ENCODE measurements at places on chromosomes 2 and 18.

DNA sequence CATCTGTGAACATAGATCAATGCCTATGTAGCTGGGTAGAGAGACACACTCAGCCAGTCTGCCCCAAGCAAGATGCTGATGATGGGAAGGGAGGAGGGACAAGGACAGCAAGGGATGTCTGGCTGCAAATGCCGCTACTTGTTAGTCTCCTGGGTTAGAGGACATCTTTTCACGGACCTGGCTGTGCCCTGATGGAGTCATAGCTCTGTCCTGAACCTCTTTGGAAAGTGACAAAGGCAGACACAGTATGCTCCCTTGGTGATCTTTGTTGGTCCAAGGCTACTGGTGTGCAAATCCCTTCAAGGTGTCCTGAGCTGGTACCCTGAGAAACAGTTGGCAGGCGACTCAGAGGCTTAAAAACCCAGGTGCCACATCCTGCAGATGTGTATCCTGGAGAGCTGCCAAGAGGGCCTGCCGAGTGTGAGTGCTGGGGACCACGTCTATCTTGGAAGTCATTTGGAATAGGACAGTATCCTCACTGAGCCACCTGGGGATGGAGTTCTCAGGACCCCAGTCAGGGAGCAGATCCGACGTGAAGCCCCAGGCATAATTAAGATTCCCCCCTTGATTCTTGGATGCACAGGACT lies 10.8 kb downstream of the FOSL2 start:
- no peak for DNase-seq

DNA sequence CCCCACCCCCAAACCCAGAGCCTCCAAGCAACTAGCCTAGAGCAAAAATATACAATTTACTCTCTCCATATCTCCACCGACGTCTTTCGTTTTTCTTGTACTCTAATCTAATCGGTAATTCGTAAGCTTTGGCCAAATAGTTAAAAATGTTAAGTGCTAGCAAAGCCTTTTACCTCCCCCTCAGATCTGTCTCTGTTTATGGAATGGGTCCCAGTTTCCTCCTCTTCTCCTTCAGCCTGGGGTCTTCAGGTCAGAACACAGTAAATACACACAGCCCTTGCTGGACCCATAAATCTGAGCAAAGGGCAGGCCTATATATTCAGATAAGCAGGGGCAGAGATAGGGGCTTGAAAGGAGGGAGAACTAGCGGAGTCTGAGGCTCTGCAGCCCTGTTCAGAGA lies 267.4 kb downstream of the MEIS1 start:
- no peak for DNase-seq

DNA sequence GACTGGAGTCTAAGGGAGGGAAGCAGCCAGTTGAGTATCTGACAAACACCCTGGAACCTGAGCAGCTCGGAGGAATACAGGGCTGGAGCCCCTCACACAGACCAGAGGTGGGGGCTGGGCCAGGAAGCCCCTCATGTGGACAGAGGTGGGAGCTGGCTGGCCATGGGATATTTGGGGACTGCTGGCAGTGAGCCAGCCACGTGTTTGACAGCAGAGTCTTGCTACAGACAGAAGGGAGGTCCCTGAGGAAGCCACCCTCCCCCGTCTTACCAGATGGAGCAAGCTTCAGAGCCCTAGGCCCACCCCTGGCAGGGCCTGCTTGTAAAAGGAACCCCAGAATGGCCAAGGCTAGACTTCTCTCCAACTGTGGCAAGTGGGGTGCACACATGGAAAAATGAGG lies 3.6 kb upstream of the MTERF4 start:
- no peak for DNase-seq

DNA sequence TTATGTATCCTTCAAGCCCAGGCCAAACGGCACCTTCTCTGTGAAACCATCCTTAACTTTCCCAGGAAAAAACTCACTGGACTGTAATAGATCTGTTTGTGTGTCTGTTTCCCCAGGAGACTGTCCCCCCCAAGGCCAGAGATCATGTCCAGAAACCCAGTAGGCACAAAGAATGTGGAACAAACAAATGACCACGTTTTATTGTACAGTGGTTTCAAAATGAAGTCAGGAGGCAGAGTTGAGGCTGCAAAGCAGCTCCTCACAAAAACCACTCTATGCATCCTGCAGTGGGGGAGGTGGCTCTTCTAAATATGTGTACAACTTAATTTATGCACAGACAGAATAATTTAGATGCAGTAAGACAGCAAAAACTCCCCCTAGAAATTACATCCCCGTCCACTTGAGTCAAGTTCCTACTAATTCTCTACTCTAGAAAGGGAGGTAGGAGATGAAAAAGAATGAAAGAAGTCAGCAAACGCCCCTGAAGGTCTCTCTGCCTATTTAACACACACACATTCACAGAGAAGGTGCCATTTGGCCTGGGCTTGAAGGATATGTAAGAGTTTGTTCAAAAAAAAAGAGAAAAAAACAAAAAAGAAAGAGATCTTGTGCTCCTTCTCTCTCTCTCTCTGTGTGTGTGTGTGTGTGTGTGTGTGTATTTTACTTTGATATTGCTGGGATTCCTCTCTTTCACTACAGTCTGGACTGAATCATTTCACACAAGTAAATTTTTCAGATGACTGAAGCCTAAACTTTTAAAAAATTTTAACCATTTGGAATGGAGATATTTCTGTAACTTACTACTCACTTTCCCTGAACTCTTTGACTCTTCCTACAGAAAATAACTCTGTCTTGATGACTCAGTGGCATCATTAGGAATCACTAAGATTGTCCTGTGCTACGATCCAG lies 19.5 kb downstream of the BCL2 start:
- no peak for DNase-seq

- no peak for DNase-seq
Observed at GRCh38 chr2:119106301-119106897, 52.2 kb downstream of the C1QL2 start.

- no peak for DNase-seq
Observed at GRCh38 chr2:172280571-172281361, 146.6 kb upstream of the ITGA6 start.

DNA sequence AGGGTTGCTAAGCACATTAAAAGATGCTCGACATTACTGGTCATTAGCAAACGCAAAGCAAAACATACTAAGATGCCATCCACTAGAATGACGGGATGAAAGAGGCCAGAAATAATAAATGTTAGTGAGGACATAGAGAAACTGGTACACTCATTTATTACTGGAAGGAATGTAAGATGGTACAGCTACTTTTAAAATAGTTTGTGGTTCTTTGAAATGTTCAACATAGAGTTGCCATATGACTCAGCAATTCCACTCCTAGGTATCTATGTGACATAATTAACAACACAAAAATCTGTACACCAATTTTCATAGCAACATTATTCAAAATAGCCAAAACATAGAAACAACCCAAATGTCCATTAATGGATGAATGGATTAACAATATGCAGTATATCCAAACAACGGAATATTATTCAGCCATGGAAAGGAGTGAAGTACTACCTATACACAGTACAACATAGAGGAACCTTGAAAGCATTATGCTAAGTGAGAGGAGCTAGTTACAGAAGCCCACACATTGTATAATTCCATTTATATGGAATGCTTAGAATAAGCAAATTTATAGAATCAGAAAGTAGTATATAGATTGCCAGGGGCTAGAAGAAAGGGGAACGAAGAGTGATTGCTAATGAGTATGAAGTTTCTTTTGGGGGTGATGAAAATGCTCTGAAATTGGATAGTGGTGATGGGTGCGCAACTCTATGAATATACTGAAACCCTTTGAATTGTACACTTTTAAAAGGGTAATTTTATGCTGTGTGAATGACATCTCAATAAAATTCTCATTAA lies 61.9 kb upstream of the IL1R1 start:
- DNase-seq, result no peak

DNA sequence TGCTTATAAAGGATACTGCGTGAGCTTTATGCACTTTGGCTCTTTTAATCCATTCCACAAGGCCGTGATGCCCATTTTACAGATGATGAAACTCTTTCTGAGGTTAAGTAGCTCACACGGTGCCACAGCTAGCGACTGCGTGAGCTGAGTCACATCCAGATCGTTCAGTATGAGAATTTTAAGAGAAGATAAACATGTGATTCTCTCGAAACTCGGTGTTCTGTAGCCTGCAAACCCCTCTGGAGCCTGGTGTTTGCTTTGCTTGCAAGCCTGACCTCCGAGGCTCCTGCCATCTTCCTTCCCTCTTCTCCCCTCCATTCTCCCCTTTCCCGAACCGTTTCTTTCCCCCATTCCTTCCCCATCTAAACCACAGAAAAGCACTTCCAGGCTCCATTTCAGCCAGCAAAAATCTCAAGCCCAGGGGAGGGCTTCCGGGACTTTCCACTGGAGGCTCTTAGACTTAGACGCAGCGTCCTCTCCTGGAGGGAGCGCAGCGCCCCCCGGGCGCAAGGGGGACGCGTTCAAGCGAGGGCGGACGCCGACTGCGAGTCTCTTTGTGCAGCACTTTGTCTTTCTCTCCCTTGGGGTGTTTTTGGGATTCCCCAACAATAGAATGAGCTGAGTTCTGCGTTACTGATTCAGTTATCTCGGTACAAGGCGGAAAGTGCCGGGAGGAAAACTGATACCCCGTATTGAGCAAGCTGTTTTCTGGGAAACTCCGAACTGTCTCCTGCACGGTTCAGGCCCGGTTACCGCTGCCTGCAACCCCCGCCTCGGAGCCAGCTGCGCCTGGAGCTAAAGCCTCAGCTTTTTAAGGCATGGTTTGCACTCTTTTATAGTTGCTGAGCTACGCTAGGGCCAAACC lies 38.0 kb downstream of the CYP1B1 start:
- no peak for DNase-seq

DNA sequence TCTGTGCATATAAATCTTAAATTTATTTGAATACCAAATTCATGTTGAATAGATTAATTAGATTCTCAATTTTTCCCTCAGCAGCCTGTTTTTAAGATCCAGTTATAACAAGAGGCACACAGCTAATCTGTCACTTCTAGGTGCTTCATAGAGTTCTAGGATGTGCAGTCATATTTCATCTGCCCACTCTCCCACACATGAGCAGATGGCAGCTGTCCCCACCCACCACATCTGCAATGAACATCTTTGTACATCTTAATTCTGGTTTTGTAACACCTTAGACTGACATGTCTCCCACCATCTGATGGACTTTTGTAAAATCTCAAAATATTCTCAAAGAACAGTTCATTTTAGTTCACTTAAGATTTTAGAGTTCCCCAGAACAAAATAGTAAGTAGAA lies 250.8 kb upstream of the ST6GAL2 start:
- DNase-seq, result no peak

DNA sequence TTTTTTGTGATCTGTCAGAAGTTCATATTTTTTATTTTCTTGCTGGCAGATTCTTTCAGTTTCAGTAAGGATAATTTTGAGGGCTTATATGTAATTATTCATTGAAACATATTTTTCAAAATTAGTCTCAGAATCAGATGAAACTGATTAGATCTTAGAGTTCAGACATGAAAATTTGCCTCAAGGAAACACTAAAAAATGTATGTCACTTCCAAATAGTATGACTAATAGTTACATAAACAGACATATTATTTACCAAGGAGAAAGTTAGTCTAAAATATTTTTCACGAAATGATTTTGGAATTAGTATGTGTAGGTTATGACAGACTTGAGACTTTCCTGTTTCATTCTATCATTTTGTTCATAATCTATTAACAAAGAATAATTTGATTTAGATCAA lies 628.6 kb downstream of the CCDC85A start:
- DNase-seq, result no peak

GRCh38 chr18:9814431-9814830 lies 71.3 kb upstream of the TXNDC2 start:
- no peak for DNase-seq

- DNase-seq, result no peak
Observed at GRCh38 chr2:190819840-190820301, 60.8 kb upstream of the GLS start.

DNA sequence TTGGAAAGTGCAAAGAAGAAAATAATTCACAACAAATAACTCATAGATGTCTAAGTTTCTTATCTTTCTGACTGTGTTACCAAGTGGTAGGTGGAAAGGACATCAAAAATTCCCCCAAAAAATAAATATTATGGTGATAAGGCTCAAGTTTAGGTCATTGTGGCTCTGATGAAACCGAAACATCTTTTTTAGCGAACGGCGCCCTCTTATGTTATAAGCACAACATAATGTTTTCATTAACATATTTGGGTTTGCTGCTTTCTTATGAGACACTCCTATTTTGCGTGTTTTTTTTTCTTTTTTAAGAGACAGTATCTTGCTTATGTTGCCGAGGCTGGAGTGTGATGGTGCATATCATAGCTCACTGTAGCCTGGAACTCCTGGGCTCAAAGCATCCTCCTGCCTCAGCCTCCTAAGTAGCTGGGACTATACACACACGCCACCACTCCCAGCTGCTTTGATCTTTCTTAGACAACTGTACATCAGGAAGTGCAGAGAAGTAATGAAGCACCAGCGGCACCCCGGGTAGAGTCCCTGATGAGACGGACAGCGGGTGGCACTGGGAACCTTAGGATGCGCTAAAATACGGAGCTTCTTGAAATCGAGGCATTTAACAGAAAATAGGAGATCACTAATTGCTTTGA lies 38.5 kb upstream of the SLC35G4 start:
- DNase-seq, result no peak

GRCh38 chr2:44100351-44100750 lies 68.3 kb upstream of the PPM1B start:
- DNase-seq, result no peak

GRCh38 chr18:10121786-10122515 lies 208.1 kb downstream of the VAPA start:
- DNase-seq, result no peak

DNA sequence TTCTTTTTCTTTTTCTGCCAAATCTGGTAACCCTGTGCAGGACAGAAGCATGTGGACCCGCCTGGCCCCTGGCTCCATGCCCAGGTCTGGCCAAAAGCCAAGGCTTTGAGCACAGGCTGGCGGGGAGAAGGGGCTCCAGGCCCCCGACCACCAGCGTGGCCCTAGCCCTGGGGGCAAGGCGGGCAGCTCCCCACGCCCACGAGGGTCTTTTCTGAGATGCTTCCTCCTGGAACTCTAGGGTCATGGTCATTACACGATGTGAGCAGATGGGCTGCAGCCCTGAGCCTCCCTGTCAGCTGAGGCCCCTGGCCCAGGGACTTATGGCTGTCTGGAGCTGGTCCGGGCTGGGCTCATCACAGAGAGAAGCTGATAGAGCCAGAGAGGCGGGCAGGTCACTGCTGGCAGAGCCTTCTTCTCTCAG lies 5.7 kb upstream of the OTOS start:
- DNase-seq, result peak; percentile 34

DNA sequence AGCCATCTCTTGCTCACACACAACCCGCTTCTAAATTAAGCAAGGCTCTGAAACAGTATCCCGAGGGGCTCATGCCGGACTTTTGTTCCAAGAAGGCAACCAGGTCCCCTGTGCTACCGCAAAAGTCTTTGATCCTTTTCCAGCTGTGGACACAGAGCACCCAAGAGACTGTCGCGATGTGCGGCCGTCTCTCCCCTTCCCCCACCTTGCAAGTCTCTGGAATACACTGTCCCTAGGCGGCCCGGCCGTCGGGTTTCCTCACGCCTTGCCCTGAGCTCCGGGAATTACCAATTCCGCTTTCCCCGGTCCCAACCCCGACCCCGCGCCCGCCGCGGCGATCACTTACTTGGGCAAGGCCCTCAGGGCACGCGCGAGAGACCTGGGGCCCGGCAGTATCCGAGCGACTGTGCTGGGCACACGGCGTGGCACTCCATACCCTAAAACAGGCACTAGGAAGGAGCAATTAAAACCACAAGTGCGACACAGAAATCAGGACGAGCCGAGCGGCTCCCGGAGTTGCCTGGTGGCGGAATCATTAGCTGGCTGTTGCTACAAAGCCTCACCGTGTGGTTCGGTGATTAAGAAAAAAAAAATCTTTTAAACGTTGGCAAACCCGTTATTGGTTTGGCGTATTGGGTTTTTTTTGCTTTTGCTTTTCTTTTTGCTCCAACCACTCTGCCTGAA lies 2.2 kb upstream of the DLX1 start:
- DNase-seq, result no peak

All from cerebellar nuclear complex (tissue), 1 donor.